ENCODE measurements at places on chromosomes 4 and X. TPM values are rescaled to one million over a fixed set of nuclear protein-coding genes. Genes with fewer than 3 reads are reported as not detected.

ADH1B gene
- 0.71 TPM for total RNA-seq

ENPP6 gene
- not detected for total RNA-seq

ITIH6 gene
- not detected for total RNA-seq

RELL1 gene
- total RNA-seq = 2.3 TPM

RAB41 gene
- total RNA-seq = not detected

FREM3 gene
- total RNA-seq = not detected

CCDC158 gene
- total RNA-seq = not detected

S100G gene
- not detected for total RNA-seq

IL2 gene
- total RNA-seq = 0.89 TPM

GRCh38 chr4:174437324-174437723 lies 85.0 kb downstream of the HPGD start:
- no peak for DNase-seq

DNA sequence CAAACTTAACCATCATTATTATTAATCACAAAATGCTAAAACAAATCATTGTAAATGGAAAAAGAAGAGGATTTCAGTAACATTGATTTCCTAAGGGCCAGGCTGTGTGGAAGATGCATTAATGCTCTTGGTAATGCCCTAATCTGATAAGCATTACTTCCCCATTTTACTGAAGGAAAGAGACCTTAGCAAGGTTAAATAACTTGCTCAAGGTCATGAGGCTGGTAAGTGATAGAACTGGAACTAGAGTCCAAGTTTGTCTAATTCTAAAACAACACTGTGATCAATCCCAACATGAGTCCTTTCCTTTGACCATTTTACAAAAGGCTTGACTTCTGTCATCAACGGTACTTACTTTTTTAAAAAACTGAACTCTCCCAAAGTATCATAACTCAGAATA lies 32.6 kb downstream of the ADAMTS3 start:
- DNase-seq = no peak

DNA sequence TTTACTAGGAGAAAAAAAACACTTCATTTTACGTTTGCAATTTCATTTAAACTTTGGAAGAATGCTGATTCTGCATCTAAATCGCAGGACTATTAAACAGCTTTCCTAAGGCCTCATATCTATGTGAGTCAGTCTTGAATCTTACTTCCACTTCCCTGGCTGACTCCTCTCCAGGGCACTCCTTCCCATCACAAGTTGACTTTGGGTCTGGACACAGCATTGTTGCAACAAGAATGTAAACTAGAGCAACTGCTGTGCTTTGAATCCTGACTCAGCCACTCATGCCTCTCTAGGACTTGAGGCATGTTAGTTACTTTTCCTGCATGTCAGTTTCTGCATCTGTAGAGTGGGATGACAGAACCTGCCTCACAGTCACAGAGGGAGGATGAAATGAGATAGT lies 413.8 kb downstream of the FAT4 start:
- no peak for DNase-seq

DNA sequence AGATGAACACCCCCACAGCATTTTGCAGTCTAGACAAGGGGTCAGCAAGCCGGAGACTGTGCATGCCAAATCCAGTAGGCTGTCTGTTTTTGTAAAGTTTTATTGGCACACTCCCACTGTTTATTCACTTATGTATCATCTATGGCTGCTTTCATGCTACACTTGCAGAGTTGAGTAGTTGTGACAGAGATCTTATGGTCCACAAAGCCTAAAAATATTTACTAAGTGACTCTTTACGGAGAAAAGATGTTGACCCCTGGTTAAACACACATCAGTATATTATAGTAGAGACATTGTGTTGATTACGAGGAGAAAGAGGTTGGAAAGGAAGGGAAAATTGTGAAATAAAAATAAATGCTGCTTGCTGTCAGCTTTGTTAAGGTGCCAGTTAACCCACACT lies 2.2 kb upstream of the LHFPL1 start:
- no peak for DNase-seq

DNA sequence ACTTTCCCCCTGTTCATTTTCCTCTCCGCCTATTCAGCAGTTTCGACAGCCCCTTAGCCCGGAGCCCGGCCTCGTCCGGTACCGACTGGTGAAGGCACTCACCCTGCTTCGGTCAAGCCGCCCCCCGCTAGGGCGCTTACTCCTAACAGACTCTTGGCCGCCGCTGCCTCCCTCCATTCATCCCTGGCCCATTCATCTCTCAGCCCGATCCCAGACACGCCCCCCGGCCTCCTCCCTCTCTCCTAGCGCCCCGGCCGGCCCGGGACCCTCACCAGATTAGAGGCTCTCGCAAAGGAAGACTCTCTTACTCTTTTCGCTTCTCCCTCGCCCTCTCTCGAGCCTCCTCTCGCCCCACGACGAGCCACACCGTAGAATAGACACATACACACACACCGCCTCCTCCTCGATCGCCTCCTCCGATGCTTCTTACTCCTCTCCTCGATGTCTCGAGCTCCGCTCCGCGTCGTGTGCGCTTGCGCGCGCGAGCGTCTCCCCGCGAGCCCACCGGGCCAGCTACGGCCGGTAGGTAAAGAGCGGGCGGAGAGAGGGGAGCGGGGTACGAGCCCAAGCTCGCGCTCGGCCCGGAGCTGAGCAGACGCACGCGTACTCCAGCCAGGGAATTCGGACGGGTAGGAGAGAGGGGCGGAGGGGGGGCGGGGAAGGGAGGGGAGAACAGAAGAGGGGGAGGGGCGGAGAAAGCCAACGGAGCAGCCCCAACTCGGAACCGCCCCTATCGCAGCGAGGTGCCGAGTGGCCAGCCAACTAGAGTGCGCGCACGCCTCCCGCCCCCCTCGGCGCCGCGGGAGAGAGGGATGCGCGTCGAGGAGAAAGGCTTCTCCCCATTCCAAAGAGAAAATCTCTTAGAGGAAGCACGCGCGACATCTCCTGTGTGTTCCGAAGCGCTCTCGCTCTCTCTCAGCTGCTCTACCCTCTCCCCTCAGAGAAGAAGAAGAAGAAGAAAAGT lies at the start of gene WNK3:
Gene WNK3, minus strand, starts transcription at position 633 of the 964 bp plus-strand sequence.
- no peak for DNase-seq

GRCh38 chr4:121998024-121998423 lies 46.2 kb upstream of the TRPC3 start:
- no peak for DNase-seq

GRCh38 chr4:5474756-5475155 lies 233.6 kb downstream of the EVC2 start:
- DNase-seq = no peak

- DNase-seq = no peak
Measured at GRCh38 chr4:8836664-8837171, 34.9 kb downstream of the HMX1 start.

GRCh38 chr4:33998291-33998690 lies 2246.0 kb downstream of the ARAP2 start:
- no peak for DNase-seq

DNA sequence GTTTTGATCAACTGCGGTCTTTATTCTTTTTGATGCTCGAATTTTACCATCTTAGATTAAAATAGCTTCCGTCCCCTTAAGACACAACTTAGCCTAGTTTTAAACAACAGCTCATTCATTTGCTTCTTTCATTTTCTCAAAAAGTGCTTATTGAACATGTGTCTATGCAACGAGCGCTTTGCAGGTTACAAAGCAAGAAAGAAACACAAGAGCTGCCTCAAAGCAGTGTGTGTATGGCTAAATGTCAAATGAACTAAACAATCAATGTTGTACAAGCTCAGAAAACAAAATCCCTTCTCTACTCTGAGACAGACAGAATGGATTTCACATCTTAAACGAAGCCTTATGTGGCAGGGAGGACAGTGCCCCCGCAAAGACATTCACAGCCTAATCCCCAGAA lies 61.0 kb downstream of the EVC2 start:
- DNase-seq = no peak

GRCh38 chr4:72302981-72303704 lies 265.9 kb downstream of the ADAMTS3 start:
- peak; percentile 45 for DNase-seq

DNA sequence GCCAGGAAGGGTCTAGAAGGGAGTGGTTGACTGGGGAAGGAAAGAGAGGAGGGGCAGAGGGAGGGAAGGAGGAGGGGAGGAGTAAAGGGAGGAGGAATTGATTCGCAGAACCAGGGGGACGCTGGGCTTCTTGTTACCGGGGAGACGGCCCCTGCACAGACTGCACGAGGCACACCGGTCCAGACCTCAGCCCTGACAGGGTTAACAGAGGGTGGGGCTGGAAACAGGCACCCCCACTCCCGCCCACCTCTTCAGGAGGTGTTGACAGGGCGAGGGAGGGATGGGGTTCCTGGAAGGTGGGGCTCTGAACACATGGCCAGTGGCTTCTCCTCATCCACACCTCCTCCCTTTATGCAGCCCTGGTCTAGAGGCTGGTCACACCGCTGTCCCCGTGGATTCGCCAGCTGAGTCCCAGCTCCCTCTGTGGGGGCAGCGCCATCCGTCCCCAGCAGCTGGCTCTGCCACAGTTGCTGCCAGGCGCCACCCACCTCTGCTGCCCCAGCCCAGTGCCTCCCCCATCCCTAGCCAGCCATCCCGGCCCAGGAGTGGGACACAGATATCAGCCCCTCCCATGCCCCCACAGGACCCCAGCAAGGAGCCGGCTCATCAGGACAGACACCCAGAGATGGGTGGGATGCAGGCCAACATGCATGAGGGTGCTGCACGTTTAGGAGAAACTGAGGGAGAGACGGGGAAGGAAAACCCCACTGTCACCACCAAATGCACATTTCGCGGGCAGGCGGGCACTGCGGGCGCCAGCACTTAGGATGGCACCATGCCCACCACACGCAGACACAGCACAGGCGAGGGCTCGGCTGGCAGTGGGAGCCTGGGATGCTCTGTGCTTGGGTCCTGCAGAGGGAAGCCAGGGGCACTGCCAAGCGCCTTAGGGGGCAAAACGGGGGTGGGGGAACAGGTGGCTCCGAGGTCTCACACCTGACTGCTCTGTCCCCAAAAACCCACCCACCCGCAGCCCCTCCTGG lies 87.6 kb downstream of the ABLIM2 start:
- DNase-seq = no peak

- no peak for DNase-seq
Measured at GRCh38 chr4:132981611-132982010, 167.5 kb upstream of the PCDH10 start.

- DNase-seq = no peak
Measured at GRCh38 chrX:114058988-114059418, 524.9 kb upstream of the HTR2C start.

- DNase-seq = peak; percentile 59
Measured at GRCh38 chr4:37389967-37390580, 145.5 kb downstream of the NWD2 start.

GRCh38 chr4:86054286-86055032 lies 305.4 kb downstream of the MAPK10 start:
- no peak for DNase-seq

GRCh38 chr4:128697323-128697722 lies 112.2 kb upstream of the JADE1 start:
- DNase-seq = no peak

DNA sequence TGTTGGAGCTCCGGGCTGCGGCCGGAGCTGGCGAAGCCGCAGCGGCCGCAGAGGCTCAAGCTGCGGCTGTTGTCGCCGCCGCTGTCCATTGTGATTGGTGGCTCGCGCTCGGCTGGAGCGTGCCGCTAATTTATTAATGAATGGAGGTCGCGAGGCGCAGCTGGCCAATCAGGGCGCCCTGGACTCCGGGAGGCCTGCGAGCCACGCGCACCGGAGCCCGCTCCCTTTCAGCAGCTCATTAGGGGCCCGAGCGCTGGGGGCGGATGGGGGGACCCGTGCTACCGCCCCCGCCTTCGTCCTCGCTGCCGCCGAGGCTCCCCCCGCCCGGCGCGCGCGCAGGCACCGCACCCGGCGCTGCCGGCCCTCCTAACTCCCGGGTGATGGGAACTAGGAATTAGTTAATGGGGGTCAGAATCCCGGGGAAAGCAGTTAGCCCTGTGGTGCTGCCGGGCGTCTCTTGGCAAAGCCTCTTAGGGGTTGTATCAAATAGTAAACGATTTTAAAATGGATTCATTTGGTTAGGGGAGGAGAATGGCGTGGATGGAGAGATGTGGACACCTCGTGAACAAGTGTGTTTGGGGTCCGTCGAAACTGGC lies 589 bp upstream of the NEUROG2 start:
- peak; percentile 20 for DNase-seq

DNA sequence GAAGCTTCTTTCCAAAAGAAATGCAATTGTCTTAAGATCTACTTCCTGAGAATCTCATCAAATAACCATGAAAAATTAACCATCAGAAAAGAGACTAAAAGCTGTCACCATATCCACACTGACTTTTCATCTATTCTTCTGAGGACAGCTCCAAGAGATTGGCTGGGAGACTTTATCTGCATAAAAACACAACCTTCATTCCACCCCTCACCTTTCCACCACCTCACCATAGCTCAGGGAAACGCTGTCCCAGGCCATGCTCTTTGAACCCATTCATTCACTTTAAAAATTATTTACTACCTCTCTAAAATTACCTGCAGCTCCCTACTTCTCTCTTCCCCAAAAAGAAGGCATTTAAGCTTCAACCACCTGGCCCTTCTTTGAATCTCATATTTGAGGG lies 2.4 kb downstream of the FAM13A start:
- DNase-seq = no peak

GRCh38 chr4:78645853-78646757 lies 94.5 kb downstream of the ANXA3 start:
- peak; percentile 62 for DNase-seq

- no peak for DNase-seq
Measured at GRCh38 chr4:166198041-166198440, 325.0 kb downstream of the TLL1 start.

DNA sequence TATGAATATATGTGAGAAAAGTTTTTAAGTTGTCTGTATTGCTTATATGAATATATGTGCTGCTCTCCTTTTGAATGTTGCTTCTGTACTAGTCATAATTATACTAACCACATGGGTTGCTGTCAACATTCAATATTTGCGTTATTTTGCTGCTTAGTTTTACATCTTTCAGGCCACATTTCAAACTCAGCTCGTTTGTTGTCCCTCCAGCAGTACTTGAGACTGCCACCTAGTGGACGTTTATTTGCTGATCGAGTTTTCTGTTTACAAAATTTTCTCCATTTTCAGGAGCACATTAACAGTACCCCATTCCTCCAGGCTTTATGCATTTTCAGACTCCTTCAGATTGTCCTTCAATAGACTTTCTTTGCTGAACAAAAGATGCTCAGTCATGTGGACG lies 75.8 kb downstream of the NUDT11 start:
- peak; percentile 39 for DNase-seq

- no peak for DNase-seq
Measured at GRCh38 chrX:142502441-142502840, 297.4 kb upstream of the MAGEC2 start.

- no peak for DNase-seq
Measured at GRCh38 chrX:105211066-105211575, 9.4 kb downstream of the TEX13A start.

DNA sequence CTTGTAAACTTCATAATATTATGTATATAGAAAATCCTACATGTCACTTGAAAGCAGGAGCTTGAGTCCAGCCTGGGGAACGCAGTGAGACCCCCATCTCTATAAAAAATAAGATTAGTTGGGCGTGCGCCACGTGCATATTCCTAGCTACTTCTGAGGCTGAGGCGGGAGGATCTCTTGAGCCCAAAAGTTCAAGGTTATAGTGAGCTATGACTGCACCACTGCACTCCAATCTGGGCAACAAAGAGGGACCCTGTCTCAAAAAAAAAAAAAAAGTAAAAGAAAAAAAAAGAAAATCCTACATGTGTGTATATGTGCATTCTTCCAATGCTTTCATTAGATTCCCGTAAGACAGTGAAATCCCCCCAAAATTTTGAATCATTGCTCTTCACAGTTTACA lies 1.7 kb downstream of the SEC31A start:
- DNase-seq = no peak
